ENCODE measurements at places on chromosomes 13 and 19. TPM values are rescaled to one million over a fixed set of nuclear protein-coding genes. Genes with fewer than 3 reads are reported as not detected.
A peak's percentile ranks its signal among the peaks of the same experiment; 100 is the strongest.

DNA sequence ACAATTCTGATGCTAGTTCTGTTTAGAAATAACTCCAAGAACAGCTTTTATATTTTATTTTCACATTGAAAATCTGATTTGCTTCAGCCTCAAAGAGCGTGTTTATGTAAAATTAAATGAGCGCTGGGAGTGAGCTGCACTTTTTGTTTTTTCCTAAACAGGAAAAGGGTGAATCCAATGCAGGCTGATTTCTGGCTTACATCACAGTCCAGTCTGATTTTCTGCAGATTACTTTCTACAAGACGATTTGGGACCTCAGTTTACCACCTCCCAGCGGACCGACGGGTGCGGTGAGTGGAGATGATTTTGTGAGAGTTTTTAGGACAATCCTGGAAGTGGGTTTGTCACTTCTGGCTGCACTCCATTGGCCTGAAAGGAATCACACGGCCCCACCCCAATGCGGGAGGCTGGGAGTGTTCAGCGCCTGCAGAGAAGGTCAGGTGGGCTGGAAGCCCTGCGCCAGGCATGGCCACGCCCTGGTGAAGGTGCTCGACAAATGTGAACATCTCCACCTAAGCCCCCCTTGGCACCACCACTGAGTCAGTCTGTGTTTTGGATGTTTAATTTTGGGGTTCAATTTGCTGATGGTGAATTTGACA, 90.1 kb downstream of the ANKRD10 start:
- H3K4me1 ChIP-seq = no peaks in the 10 kb centered on the region
- no peaks in the 10 kb centered on the region for H3K36me3 ChIP-seq
- H3K4me3 ChIP-seq = no peak overlapping the region
- H3K27me3 ChIP-seq = no peaks in the 10 kb centered on the region
- DNase-seq = no peak
- no peak overlapping the region for H3K27ac ChIP-seq

DNA sequence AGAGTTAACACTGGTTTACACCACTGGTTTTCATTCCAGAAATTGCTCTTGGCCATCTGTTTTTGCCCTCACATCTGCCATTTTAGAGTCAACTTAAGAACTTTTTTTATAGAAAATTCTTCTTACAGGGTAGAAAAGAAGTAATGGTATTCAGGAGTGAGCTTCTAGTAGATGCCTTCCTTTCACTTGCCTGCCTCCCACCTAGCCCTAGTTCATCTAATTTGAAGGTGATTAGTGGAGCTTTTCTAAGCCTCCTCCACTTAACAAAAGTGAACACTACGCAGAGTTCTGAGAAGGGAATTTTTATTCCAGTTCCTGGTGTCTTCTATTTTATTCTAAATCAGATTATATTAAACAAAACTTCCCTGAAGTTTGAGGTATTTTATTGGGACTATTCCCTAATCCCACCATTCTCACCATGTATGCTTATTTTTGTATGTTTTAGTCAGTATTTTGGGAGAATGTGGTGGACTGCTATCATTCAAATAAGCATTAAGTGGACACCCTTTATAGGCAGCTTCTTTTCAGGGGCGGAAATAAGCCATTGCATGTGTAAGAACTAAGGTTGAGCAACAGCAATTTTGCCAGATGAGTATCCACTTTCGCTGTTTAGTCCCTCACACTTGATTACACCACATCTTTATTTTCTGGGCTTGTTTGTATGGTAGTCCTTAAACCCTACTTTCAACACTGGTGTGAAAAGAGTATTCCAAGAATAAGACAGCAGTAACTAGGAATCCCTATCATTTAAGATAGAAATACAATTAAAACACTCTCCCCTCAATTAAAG, 156.9 kb downstream of the ENOX1 start:
- no peak overlapping the region for H3K27ac ChIP-seq
- no peaks in the 10 kb centered on the region for H3K4me1 ChIP-seq
- H3K4me3 ChIP-seq = no peak overlapping the region
- no peak for DNase-seq
- no peaks in the 10 kb centered on the region for H3K36me3 ChIP-seq
- H3K27me3 ChIP-seq = no peaks in the 10 kb centered on the region

DNA sequence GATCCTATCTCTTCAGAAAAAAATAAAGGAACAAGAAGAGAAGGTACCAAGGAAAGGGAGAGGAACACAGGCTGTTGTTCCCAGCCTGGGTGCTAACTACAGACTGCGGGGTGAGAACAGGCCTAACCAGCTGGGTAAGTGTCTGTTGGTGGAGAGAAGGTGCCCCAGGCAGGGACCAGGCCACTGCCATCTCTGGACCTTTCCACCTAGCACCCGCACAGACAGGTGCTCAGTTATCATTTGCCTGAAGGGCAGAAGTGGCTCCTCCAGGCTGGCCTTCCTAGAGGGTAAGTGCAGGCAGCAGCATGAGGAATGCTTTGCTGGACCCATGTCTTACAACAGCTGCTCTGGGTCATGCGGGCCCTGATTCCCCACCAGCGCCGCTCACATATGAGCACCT, 10.1 kb downstream of the DNMT1 start:
- no peaks in the 10 kb centered on the region for H3K4me1 ChIP-seq
- H3K27ac ChIP-seq = no peak overlapping the region
- H3K36me3 ChIP-seq = peaks cover 37% of the 10 kb centered on the region

- H3K4me1 ChIP-seq = no peaks in the 10 kb centered on the region
- no peaks in the 10 kb centered on the region for H3K36me3 ChIP-seq
- DNase-seq = no peak
- peaks cover 22% of the 10 kb centered on the region for H3K27me3 ChIP-seq
- H3K4me3 ChIP-seq = no peak overlapping the region
- no peak overlapping the region for H3K27ac ChIP-seq
Observed at GRCh38 chr19:43804432-43804831, 2.2 kb upstream of the LYPD5 start.

GRCh38 chr13:69556540-69557196, 551.0 kb upstream of the ATXN8OS start:
- H3K27ac ChIP-seq = no peak overlapping the region
- DNase-seq = no peak
- no peaks in the 10 kb centered on the region for H3K36me3 ChIP-seq
- H3K4me1 ChIP-seq = no peaks in the 10 kb centered on the region

- no peak overlapping the region for H3K27ac ChIP-seq
- H3K27me3 ChIP-seq = no peaks in the 10 kb centered on the region
- DNase-seq = peak; percentile 43
- no peak overlapping the region for H3K4me3 ChIP-seq
Observed at GRCh38 chr13:49086722-49087121, 111.0 kb downstream of the FNDC3A start.

GRCh38 chr13:95745289-95745688, 68.3 kb downstream of the DNAJC3 start:
- DNase-seq = no peak
- H3K27me3 ChIP-seq = no peaks in the 10 kb centered on the region
- H3K4me1 ChIP-seq = no peaks in the 10 kb centered on the region
- no peak overlapping the region for H3K4me3 ChIP-seq
- H3K27ac ChIP-seq = no peak overlapping the region
- no peaks in the 10 kb centered on the region for H3K36me3 ChIP-seq

- H3K4me3 ChIP-seq = peak overlapping the region; percentile 73
- DNase-seq = peak; percentile 96
- H3K4me1 ChIP-seq = peaks cover 38% of the 10 kb centered on the region
- no peaks in the 10 kb centered on the region for H3K27me3 ChIP-seq
Observed at GRCh38 chr19:2578901-2579677, 103.2 kb downstream of the GADD45B start.

DNA sequence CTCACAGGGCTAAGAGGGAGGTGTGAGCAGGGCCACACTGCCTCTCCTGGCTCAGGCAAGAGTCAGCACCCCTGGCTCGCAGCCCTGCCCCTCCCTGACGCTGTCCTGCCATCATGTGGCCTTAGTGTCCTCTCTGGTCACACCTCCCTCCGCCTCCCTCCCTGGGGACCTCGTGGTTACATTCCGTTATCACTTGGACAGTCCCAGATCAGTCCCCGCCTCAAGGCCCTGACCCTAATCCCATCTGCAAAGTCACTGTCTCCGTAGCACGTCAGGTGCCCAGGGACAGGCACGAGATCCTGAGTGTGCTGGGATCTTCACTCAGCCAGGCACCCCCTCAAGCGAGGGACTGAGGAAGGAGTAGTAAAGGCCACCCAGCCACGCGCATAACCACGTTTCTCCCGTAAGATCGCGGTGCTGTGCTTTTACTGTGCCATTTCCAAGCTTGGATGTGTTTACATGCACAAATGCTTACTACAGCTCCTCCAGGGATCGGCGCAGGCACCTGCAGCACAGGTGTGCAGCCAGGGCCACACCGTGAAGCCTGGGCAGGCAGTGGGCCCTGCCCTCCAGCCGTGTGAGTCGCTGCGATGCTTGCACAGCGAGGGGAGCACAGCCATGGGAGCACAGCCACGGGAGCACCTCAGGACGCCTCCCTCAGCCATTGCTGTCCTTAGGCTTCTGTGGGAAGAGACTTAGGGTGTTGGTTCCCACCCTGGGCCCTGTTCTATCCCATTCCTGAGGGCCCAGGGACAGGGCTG, 10.7 kb upstream of the TMEM255B start:
- H3K27me3 ChIP-seq = peaks cover 2% of the 10 kb centered on the region
- no peaks in the 10 kb centered on the region for H3K4me1 ChIP-seq
- no peak overlapping the region for H3K27ac ChIP-seq
- DNase-seq = peak; percentile 55
- no peaks in the 10 kb centered on the region for H3K36me3 ChIP-seq

DNA sequence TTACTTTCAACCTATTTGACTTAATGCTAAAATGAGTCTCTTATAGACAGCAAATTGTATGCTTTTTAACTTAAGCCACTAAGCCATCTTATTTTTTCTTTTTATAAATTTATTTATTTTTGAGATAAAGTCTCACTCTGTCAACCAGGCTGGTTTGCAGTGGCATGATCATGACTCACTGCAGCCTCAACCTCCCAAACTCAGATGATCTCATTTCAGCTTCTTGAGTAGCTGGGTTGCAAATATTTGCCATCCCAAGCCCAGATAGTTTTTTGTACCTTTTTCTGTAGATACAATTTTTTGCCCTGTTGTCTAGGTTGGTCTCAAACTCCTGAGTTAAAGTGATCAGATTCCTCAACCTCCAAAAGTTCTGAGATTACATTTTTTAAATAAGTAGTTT, 27.1 kb downstream of the ZNF714 start:
- no peaks in the 10 kb centered on the region for H3K36me3 ChIP-seq
- H3K27me3 ChIP-seq = no peaks in the 10 kb centered on the region
- no peak for DNase-seq
- no peak overlapping the region for H3K4me3 ChIP-seq

GRCh38 chr13:46345866-46346265, 41.2 kb downstream of the RUBCNL start:
- H3K27ac ChIP-seq = no peak overlapping the region
- peaks cover 10% of the 10 kb centered on the region for H3K4me1 ChIP-seq
- no peak for DNase-seq
- H3K36me3 ChIP-seq = no peaks in the 10 kb centered on the region
- no peak overlapping the region for H3K4me3 ChIP-seq

DNA sequence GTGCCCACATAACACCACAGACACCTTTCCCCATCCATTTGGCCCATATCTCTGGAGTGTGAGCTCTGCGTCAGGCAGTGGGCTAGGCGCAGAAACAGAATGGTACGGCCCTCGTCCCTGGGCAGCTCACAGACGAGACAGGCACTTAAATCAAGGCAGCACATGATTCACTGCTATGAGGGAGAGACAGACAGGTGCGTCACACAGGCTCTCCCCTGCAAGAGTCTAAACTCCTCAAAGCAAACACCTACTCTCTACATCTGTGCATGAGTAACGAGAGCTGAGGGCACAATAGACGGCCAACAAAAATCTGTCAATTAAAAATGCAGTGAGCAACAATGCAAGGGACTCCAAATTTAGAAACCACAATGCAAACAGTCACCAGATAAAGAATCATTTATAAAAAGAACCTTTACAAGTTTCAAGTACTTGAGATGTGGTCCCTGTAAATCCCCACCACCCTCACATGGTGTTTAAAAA, 348.9 kb downstream of the UQCRFS1 start:
- H3K27me3 ChIP-seq = no peaks in the 10 kb centered on the region
- DNase-seq = no peak
- H3K36me3 ChIP-seq = no peaks in the 10 kb centered on the region
- H3K4me3 ChIP-seq = no peak overlapping the region
- no peak overlapping the region for H3K27ac ChIP-seq
- no peaks in the 10 kb centered on the region for H3K4me1 ChIP-seq

DNA sequence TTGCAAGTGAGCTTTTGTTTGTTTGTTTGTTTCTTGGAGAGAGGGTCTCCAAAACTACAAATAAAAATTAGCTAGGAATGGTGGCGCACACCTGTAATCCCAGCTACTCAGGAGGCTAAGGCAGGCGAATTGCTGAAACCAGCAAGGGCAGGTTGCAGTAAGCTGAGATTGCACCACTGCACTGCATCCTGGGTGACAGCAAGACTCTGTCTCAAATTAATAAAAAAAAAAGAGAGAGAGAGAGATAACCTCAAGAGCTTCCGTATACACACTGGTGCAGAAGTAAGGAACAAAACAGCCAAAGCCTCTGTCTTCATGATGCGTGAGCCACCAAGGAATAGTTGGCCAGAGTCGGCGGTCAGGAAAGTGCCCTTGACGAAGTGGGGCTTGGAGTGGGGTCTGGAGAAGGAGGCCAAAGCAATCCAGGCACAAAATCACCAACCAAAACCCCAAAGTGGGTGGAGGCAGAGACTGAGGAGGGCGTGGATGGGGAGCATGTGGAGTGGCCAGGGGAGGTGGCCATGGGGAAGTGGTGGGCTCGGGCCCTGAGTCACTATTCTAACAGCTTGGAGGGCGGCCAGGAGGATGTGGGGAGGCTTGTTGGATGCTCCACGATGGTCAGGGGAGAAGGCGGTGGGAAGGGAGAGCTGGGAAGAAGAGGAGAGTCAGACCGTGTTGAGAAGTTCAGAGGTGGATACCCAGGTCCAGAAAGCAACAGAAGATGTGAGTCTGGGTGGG, 21.2 kb upstream of the TOMM40 start:
- DNase-seq = peak; percentile 96
- H3K4me3 ChIP-seq = peak overlapping the region; percentile 16
- H3K27me3 ChIP-seq = no peaks in the 10 kb centered on the region
- peaks cover 47% of the 10 kb centered on the region for H3K36me3 ChIP-seq
- H3K4me1 ChIP-seq = peaks cover 11% of the 10 kb centered on the region

GRCh38 chr13:111219280-111219679, 101.2 kb upstream of the TEX29 start:
- no peaks in the 10 kb centered on the region for H3K27me3 ChIP-seq
- H3K4me1 ChIP-seq = peaks cover 10% of the 10 kb centered on the region
- DNase-seq = peak; percentile 89

- no peak for DNase-seq
- no peaks in the 10 kb centered on the region for H3K27me3 ChIP-seq
- H3K36me3 ChIP-seq = no peaks in the 10 kb centered on the region
- no peaks in the 10 kb centered on the region for H3K4me1 ChIP-seq
- no peak overlapping the region for H3K4me3 ChIP-seq
Observed at GRCh38 chr13:72384879-72385278, 342.6 kb downstream of the MZT1 start.

The SUGT1 gene
- 30.9 TPM for total RNA-seq

The ALG11 gene
- 23.9 TPM for total RNA-seq

The PNMA8B gene
- total RNA-seq = 1.2 TPM

The ZNF763 gene
- total RNA-seq = 2.5 TPM

The RASIP1 gene
- 3.6 TPM for total RNA-seq

The MYH14 gene
- under 0.01 TPM for total RNA-seq

The PHLDB3 gene
- 12.1 TPM for total RNA-seq

The GDF15 gene
- total RNA-seq = 74.2 TPM

The FAM83E gene
- 0.29 TPM for total RNA-seq

The IL17D gene
- total RNA-seq = 2.1 TPM

The MTRF1 gene
- 13.0 TPM for total RNA-seq

The ZNF66 gene
- 3.3 TPM for total RNA-seq

The SYCN gene
- total RNA-seq = not detected

The ZNF558 gene
- 24.6 TPM for total RNA-seq

Measured in osteoblast (primary cell).